ENCODE measurements at places on chromosomes 1 and 21.

- no peak for DNase-seq
Measured at GRCh38 chr21:32824950-32825349, 53.4 kb upstream of the PAXBP1 start.

GRCh38 chr1:40951943-40952743, 27.4 kb upstream of the CTPS1 start:
- peak; percentile 30 for DNase-seq

DNA sequence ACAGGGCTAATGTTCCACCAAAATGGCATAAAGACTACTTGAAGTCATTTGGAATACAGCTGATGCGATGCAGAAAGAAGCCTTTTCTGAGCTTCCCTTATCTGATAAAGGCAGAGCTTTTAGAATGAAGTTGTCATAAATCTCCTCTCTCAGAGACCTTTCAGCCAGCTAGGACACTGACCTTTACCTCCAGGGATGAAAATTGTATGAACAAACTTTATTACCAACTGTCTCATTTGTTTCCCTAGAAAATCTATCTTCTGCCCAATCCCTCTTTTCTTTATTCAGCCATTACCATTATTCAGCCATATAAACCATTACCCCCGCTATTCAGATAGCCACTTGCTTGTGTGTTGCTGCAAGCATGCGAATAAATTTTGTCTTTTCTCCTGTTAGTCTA, 29.7 kb upstream of the RNF2 start:
- no peak for DNase-seq

GRCh38 chr1:42311897-42312296, 23.1 kb downstream of the FOXJ3 start:
- DNase-seq: no peak

DNA sequence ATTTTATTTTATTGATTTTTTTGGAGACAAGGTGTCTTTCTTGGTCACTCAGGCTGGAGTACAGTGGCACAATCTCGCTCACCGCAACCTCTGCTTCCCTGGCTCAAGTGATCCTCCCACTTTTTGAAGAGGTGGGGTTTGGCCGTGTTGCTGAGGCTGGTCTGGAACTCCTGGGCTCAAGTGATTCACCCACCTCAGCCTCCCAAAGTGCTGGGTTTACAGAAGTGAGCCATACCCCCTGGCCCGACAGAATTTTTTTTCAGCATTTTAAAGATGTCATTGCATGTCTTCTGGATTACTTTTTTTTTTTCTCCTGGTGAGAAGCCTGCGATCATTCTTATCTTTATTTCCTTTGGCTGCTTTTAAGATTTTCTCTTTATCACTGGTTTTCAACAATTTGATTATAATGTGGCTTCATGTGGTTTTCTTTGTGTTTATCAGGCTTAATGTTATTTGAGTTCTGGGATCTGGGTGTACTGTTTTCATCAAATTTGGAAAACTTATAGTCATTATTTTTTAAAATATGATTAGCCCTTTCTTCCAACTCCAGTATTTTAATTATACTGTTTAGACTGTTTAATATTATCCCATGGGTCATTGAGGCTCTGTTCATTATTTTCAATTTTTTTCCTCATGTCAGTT, 23.1 kb upstream of the PTBP2 start:
- no peak for DNase-seq

GRCh38 chr1:229013981-229014380, 256.9 kb upstream of the RAB4A start:
- no peak for DNase-seq

GRCh38 chr1:39898648-39899603, 2.8 kb downstream of the MYCL start:
- DNase-seq: peak; percentile 28

- DNase-seq: no peak
Measured at GRCh38 chr1:116178837-116179236, 67.6 kb downstream of the MAB21L3 start.

GRCh38 chr1:203225071-203225470, 4.4 kb downstream of the CHIT1 start:
- DNase-seq: no peak

GRCh38 chr1:189627427-189627826, 850.2 kb downstream of the BRINP3 start:
- DNase-seq: no peak

- DNase-seq: no peak
Measured at GRCh38 chr1:44611866-44612265, 62.4 kb downstream of the TMEM53 start.

DNA sequence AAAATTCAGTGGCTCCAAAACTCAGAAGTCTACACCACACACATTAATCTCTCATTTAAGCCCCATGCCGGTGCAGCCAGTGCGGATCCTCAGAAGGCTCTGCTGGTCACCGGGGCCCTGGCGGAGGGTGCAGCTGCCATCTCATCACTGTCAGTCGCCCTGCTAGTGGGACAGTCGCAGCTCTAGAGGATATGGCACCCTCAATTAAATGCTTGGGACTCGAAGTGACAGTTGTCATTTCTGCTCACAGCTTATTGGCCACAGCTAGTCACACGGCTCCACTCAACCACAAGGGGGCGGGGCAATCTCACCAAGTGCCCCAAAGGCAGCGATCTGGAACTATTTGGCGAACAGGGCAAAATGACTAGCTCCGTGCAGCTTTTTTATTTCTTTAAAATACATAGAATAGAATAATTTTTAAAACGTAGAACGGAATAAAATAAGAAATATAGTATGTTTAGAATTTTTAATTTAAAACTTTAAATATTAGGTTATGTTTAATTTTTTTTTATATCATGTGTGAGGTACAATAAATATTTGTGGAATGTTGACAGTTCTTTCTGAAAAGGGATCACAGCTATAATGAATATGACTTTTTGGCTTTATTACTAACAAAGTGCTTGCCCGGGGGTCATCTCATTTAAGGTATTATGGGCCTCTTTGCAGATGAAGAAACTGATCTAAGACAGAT, 8.0 kb upstream of the MAN1C1 start:
- peak; percentile 45 for DNase-seq

DNA sequence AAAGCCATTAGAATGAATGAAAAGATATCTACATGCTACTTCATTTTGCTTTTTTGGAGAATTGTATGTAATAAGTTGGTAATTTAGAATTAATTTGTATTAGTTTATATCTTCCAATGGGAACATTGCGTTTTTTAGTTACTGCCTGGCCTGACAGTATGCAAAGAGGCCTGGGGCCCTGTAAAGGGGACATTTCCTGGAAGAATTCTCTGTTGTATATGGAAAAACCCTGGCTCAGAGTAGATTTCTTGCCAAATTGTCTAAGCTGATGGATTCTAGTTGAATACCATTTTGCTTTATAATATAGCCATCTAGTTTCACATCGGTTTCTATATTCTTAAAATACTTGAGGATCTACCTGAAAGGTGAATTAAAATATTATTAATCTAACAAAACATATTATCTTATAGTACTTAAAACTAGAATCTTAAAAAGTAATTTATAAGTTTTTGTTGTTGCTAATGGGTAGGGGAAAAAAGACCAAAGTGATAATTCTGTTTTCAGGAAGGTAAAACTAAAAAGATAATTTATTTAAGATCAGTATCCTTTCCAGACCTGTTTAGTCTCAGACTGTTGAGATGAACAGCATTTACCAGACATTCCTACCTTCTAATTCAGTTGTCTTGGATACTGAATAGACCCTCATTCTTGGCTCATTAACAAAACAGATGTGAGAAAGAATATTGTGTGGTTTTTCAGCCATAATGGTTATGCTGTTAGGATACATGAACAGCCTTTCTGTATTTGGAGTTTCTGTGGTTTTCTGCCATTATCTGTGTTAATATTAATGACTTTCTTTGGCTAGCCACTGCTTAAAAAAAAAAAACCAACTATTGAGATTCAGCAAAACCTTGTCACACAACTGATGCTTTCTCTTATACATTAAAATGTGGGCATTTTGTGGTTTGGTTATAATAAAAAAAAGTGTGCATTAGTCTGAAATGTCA, 4.8 kb downstream of the AGO3 start:
- no peak for DNase-seq

DNA sequence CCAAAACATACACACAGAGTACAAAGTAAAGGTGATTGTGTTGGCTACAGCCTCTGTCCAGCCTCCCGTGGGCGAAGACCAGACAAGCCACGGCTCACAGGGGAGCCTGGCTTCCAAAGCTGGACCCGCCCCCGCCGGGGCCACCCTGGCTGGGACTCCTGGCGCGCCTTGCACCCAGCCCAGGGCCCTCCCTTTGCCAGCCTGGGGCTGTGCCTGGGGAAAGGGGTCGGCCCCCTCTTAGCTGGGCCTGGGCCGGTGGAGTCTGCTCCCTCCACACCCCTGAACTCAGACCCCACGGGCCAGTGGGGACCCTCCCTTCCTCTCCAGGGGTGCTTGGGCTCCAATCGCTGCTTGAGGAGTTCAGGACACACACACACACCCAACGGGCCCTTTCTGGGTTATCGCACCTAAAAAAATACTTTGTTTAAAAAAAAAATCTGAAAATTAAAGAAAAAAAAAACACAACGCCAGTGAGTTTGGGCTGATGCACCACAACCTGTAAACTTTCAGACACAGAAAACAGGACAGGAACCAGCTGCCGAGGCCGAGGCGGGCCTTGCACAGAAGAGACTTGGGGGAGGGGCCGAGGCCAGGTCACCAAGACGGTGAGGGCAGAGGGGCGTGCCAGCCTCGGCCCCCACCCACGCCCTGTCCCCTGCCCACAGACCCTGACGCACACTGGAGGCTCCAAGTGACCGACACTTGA, 56.3 kb downstream of the KCNAB2 start:
- no peak for DNase-seq

DNA sequence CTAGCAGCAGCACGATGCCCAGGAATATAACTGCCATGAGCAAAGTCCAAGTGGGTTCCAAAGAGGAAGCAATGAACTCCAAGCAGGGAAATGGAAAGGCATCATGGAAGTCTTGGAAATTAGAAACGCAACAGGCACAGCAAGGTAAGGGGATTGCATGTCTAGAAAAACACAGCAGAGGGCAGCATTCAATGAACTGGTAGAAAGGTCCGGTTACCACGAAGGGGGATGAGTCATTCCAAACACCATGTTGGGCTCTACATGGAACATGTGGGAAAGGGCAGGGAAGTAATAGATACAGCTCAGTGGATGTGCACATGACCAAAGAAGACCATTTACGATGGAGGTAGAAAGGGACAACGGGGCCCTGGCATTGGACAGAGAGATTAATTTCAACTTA, 36.4 kb downstream of the RXRG start:
- DNase-seq: no peak

- no peak for DNase-seq
Measured at GRCh38 chr21:20270365-20271055, 727.7 kb upstream of the NCAM2 start.

- DNase-seq: no peak
Measured at GRCh38 chr1:28326515-28326914, 2.3 kb upstream of the MED18 start.

DNA sequence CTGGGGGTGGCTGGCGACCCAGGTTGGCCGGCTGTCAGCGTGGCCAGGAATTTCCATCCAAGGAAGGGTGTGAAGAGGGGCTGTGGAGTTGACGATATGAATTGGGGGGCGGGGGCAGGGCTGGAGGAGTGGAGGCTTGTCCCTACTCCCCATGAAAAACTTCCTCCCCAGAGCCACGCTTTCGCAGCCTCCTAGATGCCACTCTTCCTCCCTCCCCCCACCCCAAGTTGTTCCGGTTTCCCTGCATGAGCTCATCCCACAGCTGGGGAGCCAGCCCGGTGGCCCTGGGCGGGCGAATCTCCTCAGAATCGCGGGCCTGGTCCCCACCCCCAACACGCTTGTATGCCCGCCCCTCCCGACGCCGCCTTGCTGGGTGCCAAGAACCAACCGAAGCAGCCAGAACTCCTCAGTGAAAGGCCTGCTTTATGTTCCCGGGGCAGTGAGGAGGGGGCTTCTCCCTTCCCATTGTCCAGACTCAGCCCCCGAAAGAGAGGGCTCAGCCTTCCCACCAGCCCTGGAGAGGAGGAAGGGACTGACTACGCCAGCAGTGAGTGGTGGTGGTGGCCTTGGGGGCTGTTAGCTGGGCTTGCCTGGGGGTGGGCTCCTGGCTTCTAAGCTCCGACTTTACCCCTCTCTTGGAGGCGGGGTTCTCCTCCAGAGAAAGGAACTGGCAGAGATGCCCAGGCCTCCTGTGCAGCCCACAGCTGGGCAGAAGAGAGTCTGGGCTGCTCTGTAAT, 1.8 kb upstream of the CSMD2 start:
- peak; percentile 67 for DNase-seq

- DNase-seq: no peak
Measured at GRCh38 chr1:150366416-150367296, 2.7 kb downstream of the RPRD2 start.
